ENCODE measurements at places on chromosomes 4 and X. TPM values are rescaled to one million over a fixed set of nuclear protein-coding genes. Genes with fewer than 3 reads are reported as not detected.

- DNase-seq: no peak
These were observed 26.4 kb downstream of the RPS6KA6 start for GRCh38 chrX:84161641-84162040.

DNA sequence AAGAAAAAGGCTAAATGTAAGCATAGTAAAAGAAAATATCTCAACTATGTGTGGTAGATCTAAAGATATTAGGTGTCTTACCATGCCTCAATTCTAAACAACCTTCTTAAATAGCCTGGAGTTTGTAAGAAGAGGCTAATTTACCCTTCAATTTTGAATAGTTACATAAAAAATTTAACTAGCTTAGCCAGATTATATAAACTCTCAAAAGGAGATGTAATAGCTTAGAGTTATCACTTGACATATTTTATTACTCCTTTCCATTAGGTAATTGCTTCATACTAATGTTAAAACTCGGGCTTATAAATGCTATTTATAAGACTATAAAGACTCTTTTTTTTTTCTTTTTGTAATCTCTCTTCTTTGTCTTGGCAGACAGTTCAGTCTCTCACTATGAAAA lies 297.5 kb upstream of the PABPC4L start:
- no peak for DNase-seq

- no peak for DNase-seq
These were observed 41.0 kb upstream of the SCD5 start for GRCh38 chr4:82839624-82840023.

DNA sequence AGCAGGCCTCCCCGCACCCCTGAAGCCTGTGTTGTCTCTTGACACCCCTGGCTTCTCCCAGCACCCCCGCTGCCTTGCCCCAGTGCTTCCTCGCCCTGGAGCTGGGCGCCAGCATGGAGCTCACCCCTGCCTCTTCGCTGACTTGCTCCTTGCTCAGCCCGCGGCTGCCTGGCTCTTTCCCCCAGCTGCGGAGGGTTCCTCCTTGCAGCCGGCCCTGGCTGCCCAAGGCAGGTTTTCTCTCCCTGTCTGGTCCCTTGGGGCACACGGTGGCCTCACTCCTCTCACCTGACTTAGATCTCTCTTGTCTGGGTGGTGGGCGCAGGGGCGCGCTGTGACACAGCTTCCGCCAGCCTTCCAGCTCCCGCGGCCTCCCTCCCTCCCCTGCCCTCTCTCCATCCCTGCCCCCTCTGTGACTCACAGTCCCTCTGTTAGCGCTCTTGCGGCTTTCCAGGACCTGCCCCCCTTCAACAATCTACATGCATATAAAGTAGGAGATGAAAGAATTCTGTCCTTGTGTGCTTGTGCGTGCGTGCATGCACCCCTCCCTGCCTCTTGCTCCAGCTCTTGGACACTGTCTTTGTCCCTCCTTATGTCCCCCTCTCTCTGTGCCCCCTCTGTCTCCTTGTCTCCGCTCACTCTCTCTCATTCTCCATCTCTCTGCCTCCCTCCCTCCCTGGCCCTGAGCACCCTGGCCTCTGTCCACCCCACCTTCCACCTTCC lies 2.2 kb downstream of the PLXNB3 start:
- DNase-seq: no peak

FOXR2 gene
- not detected for total RNA-seq

FANCB gene
- total RNA-seq: 0.72 TPM

KDR gene
- 160 TPM for total RNA-seq

SPIN2A gene
- total RNA-seq: 0.69 TPM
